Stimulated activated CD4-positive, alpha-beta T cell treated with anti-CD3 and anti-CD28 coated beads, Interleukin-1b, Interleukin-23, amount 100 ng/mL, for 1 hour (primary cell): ENCODE measurements at places on chromosomes 12 and 14.
A peak's percentile ranks its signal among the peaks of the same experiment; 100 is the strongest.

- DNase-seq, result no peak
Measured at GRCh38 chr12:18320036-18320617, 58.8 kb downstream of the PIK3C2G start.

DNA sequence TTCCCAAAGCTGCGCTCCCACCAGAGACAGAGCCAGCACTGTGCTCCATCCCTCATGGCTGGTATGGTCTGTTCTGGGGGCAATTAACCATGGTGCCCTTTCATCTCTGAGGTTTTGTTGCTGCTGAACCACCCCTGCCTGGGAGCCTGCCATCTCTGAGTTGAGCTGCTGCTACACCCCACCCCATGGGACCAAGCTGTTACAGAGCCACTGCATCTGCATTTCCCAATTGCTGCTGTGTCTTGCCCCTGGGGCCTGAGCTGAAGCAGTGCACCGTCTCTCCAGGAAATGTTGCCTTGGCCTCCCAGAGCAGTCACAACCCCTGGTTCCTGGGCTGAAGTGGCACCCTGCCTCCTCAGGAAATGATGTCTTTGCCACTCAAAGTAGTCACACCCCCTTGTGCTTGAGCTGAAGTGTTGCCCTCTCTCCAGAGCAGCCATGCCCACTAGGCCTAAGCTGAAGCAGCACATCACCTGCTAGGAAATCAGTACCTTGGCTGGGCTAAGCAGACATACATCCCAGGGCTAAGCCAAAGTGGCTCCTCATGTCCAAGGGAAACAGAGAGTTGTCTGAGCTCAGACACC lies 140.3 kb downstream of the RERGL start:
- DNase-seq, result no peak

GRCh38 chr12:88142610-88142991 lies 494 bp downstream of the TMTC3 start:
- DNase-seq, result peak; percentile 3

GRCh38 chr12:15939111-15939510 lies 28.0 kb downstream of the DERA start:
- DNase-seq, result no peak

DNA sequence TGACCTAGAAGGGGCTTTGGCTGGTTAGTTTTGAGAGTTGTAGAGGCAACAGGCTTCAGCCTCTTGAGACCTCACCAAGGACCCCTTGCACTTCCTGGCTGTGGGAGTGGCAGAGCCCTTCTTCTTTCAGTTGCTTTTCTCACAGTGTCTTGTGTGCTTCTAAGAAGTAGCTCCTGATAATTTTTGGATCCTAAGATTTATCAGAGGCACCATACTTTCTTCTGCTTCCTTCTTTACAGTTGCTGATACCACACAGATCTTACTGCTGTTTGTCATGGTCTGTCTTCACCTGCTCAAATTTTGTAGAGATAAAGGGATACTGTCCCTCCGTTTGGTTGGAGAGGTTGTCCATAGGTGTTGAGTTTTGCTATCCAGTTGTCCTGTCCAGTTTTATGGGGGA lies 33.8 kb downstream of the VRK1 start:
- DNase-seq, result no peak
